ENCODE measurements at places on chromosomes 6 and 20.

DNA sequence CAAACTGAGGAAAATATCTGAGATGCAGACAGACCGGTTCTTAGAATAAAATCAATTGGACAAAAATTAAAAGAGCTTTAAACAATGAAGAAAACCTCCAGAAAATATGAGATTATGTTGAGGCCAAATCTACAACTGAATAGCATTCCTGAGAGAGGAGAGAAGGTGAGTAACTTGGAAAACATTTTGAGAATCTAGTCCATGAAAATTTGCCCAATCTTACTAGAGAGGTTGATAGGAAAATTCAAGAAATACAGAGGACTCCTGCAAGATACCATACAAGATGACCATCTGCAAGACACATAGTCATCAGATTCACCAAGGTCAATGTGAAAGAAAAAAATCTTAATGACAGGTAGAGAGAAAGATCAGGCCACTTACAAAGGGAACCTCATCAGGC is 437.7 kb upstream of the ADGRB3 start:
- no peak for DNase-seq

GRCh38 chr6:3409699-3410384 is 47.0 kb downstream of the SLC22A23 start:
- DNase-seq, result no peak

DNA sequence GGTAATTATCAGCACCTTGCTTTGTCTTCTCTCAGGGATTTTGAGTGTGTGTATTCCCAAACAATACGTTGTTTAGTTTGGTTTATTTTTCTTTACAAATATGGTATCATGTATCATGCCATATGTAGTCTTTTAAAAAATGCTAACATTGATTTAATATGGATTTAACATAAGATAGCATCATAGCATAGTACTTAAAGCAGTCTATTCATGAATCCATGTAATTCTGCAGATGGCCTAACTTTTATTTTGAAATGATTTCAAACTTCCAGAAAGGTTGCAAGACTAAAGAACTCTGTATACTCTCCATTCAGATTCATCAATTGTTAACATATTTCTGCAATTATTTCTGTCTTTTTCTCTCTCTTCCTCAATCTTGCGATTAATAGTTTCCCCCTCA is 7.9 kb downstream of the ZDHHC14 start:
- no peak for DNase-seq

DNA sequence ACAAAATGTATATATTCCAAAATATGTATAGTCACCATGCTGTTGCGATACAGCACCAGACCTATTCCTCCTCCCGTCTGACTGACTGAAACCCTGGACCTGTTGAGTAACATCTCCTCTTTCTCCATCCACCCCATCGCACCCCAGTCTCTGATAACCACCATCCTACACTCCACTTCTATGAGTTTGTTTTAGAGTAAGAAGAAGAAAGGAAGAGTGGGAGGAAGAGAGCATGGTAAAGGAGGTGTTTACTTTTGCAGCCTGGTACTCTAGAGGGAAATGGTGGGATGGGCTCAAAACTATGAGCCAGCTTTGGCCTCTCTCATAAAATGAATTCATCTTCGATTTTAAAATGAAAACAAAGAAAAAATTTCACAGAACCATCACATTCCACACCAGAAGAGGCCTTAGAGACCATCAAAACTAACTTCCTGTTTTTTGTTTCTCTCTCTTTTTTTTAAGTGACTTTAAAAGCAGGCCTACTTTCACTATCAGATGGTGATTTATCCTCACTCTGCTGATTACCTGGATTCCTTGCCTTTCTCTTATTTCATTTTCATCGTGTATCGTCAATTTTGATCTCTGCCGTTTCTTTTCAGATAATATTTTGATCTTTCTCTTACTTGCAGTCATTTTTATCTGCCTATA is 16.8 kb upstream of the FUCA2 start:
- DNase-seq, result no peak
